NCI-H526 treated with DMSO at 0.1 percent for 48 hours (cell line): ENCODE measurements at places on chromosomes 6 and 20.

DNA sequence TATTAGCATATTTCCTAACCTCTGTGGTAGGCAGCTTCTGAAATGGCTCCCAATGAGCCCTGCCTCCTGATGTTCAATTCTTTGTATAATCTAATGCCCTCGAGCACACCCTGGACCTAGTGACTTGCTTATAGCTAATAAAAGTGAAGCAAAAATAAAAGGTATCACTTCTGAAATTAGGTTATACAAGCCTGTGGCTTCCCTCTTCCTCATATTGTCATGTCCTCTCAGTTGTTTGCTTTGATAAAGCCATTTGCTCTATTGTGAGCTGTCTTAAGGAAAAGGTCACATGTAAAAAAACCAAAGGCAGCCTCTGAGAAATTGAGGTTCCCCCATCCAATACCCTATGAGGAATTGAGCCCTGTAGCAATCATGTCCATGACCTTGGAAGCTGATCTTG is 442.1 kb upstream of the ADGRB3 start:
- DNase-seq = no peak

GRCh38 chr6:161301338-161301737 is 27.5 kb upstream of the AGPAT4 start:
- no peak for DNase-seq

DNA sequence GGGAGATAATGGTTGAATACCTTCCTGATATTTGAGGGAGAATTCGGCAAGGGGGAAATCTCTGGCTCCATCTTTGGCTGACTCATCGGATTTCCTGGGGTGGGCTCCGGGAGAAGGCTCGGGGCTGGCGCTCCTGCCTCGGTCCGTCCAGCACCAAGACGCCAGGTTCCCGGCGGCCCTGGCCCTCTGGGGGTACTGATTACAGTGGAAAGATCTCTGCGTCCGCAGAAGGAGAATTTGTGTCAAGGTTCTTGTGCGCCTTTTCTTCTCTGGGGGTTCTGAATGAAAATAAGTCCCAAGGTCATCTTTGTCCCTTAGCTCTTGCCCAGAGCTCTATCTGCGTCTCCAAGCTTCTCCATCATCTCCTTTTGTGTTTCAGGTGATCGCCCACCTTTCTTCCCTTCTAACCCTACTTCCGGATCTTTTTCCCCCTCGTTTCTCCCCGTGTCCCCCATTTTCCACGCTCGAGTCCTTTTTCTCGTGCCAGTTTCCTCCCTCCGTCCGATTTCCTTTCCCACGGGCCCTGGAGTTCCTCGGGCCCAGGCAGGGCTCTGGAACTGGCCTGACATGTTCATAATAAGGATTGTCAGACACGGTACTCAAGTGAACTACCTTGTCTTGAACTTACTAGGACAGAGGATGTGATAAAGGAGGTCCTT is 11.6 kb downstream of the NRN1 start:
- DNase-seq = no peak

DNA sequence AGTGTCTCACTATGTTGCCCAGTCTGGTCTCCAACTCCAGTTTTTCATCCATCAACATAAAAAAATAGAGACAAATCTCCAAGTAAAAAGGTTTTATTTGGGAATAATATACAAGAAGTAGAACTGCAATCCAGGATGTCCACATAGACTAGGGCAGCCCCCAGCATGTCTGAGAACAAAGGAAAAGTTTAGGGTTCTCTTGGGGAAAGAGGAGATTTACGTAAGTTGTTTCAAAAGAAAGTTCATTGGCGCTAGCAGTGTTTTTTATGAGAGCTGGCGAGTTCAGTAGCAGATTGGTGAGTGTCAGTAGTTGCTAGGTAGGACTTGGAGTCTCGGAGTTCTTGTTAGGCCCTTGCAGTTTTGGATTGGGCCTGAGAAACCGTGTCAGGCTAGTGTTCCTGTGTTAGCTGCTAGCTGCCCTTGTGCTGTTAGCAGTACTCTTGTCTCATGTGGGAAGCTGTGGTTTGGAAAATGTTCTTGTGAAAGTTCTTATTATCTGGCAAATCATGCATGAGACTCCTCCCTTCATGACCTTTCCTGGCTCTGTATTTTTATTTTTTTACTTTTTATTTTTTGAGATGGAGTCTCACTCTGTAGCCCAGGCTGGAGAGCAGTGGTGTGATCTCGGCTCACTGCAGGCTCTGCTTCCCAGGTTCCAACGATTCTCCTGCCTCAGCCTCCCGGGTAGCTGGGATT is 24.7 kb downstream of the TTLL9 start:
- peak; percentile 71 for DNase-seq

DNA sequence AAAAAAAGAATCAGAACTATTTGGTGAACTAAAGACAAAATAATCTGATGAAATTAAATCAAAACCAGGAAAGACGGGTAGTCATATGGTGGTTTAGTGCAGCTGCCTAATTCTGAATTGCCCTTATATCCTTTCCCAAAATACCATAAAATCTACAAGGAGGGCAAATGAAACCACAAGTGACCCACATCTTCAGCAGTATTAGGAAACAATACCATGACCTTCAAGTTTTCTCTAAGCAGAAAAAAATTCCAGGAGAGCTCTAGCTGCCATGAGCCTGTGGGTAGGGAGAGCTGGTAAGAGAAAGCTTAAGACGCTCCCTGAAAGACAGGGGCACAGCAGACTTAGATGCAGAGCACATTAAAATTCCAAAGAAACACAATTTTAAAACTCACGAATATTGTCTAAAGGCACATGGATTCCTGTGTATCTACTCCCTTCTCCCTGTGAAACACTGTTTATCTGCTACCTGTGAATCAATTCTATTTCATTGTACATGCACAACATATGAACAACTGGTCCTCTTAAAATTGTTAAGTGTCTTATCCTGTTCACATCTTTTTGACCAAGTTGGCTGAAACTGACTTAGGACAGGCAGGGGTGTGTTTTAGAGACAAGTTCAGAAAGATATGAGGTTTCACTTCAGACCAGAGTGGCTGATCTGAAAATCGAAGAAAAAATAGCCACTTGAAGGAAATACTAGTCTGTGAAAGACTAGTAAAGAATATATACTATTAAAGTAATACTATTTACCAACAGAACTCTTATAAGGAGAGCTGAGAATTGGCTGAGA is 153.6 kb upstream of the SHLD1 start:
- no peak for DNase-seq

DNA sequence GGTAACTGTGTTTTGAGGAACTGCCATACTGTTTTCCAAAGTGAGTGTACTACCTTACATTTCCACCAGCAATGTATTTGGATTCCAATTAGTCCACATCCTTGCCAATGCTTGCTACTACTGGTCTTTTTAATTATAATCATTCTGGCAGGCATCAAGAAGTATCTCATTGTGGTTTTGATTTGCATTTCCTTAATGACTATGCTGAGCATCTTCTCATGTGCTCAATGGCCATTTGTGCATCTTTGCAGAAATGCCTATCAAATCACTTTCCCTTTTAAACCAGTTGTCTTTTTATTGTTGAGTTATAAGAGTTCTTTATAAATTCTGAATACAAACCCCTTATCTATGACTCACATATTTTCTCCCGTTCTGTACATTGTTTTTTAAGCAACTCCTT is 75.9 kb downstream of the ATG5 start:
- no peak for DNase-seq

DNA sequence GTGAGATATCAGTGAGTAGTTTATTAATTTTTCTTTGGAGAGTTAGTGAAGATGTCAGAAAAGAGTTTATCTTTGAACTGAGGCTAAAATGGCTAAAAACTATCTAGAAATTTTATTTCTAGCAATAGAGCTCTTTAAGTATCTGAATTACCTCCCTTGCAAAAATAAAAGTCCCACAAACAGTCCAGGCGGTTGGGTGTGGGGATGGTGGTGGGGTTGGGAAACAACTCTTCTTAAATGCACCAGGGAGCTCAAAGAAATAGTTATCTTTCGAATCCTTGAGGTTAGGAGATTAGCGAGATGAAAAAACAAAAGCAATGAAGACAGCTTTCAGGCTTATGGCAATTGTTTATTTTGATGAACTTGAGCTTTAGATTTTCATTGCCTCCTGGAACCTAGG is 1299.1 kb upstream of the ADGRB3 start:
- DNase-seq = no peak

DNA sequence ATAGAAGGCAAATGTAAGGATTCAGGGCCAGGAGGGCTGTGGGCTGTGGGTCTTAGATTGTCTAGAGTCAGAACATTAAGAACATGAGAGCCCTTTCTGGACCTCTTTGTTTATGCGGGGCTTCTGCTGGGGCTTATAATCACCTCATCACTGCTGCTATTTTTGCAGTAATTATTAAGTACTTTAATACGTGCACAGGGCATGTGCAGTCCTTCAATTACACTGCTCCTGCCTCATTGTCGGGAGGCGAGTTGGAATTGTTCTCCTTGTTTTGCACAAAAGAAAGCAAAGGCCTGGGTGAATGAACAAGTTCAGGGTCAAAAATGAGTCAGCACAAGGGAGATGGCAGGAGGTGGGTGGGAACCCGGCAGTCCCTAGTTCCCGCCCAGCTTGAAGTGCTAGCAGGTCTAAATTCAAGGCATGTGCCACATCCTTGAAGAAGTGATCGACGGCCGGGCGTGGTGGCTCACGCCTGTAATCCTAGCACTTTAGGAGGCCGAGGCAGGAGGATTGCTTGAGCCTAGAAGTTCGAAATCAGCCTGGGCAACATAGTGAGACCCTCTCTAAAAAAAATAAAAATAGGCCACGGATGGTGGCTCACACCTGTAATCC is 34.4 kb upstream of the PTPN1 start:
- DNase-seq = no peak

DNA sequence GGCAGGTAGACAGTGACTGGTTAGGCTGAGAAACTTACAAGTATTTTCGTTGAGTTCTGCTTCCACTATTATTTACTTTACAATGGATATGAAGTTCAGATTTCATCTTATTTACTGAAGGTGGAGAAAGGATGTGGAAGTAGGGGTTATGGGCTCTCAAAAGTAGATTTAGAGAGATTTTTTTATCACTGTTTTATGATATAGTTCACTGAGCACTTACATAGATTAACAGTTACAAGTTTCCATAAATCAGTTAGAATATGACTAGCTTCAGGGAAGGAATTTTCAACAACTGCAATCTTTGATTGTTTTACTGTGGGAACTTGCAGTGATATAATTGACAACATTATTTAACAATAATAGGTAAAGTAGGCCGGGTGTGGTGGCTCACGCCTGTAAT is 7.2 kb upstream of the TRMT11 start:
- no peak for DNase-seq

- DNase-seq = no peak
Measured at GRCh38 chr6:108435391-108435790, 125.3 kb upstream of the FOXO3 start.

DNA sequence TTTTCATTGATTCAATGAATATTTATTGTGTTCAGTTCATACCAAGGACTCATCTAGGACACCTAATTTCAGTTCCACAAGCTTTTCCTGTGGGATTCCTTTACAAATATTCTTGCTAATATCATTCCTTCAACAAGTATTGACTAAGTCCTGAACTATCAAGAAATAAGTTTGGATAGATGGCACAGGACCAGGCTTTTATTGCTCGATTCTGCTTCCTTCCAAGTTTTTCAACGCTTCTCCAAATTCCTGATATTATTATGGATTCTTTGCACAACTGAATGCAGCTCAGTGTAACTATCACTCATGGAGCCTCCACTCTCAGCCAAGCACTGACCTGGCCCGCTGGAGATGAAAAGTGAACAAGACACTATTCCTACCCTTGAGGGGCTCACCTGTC is 32.7 kb upstream of the COL21A1 start:
- no peak for DNase-seq

DNA sequence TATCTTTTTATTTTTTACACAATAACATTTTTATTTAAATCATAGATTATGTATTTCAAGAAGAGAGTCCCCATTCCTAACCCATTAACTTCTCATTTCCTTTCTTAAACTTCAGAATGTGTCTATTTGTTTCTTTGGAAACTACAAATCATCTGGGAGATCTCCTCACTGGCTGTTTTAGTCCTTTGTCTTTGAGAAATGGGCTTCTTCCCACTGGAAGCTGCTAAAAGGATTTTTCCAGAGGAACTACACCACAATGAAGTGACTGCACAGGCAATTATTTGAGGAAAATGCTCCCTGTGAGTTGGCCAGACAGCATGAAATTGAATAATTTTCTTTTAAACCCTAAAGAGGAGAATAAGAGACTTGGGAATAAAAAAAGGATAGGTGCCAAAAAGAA is 119.1 kb downstream of the TENT5A start:
- DNase-seq = no peak

- DNase-seq = no peak
Measured at GRCh38 chr6:40848038-40848437, 191.0 kb downstream of the UNC5CL start.

DNA sequence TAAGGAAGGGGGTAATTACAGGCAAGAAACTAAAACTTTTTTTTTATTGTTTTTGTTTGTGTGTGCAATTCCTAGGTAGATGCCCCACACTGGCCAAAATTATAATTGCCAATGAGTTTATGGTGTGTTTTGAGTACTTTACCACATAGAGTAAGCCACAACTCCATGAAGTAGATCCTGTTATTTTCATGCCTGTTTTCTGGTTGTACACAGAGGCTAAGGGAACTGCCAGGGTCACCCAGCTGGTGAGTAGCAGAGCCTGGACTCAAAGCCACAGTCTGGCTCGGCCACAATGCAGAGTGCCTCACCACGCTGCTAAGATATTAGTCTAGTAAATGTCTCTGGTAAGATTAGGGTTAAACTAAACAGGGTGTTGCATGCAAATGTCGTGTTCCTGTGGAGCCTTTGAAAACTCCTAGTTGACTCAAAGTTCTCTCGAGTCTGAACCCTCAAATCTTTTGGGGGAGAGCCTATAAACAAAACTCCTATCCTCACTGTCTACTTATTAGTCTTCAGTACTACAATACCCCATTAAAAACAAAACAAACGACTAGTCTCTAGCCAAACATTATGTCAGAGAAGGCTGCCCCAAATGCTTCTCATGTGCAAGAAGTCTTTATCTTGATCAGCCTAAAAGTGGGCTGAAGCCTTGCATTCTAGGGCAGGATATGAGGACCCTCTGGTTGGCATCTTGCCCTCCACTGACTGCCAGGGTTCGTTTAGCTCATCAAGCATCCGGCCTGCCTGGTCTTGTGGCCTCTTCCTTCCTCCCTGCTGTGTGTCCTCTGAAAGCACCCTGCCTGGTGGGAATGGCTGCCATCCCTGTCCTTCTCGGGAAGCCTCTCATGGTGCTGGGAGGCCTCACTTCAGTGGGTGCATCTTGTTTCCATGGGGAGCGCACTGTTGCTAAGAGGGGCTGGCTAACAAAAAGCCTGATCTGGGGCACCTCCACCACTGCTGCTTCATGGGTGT is 4.2 kb downstream of the DUSP22 start:
- no peak for DNase-seq

DNA sequence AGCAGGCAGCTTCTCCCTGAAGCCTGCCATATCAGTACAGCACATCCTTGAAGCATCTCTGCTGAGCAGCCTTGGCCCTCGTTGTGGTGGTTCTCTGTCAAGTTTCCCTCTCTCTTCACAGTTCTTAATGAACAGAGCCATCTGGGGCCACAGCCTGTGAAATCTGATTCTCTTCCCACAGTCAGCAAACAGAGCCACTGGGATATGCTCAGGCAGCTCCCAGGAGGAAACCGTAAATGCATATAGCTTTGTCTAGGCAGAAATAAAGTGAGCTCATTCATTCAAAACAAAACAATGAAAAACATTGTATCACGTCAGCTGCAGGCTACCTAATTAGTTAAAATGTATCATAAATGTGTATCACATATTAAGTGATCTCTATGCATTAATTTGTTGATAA is 80.3 kb downstream of the TBC1D7 start:
- peak; percentile 84 for DNase-seq

- no peak for DNase-seq
Measured at GRCh38 chr6:90095788-90096187, 200.9 kb downstream of the BACH2 start.
